Activated T-helper 2 cell treated with anti-CD3 and anti-CD28 coated beads, Interferon-gamma antibody, Interleukin-2, Interleukin-4, amounts not matched to agents 10 μg/mL and 5 μg/mL and 100 μg/mL, durations not matched to agents 14 hours and 24 hours and 36 hours (primary cell): ENCODE measurements at places on chromosomes 5 and 9. TPM values are rescaled to one million over a fixed set of nuclear protein-coding genes. Genes with fewer than 3 reads are reported as not detected.

The GFI1B gene
- not detected in 2 replicates for total RNA-seq

The CATSPER3 gene
- total RNA-seq, result 0.34 and 0.90 TPM in 2 replicates

The CDKN2B-AS1 gene
- 0.82 and 1.1 TPM in 2 replicates for total RNA-seq

The SLC46A2 gene
- not detected in 2 replicates for total RNA-seq

The SLC36A2 gene
- not detected in 2 replicates for total RNA-seq

The MCTP1 gene
- not detected in 2 replicates for total RNA-seq

The NUTM2G gene
- not detected in 2 replicates for total RNA-seq

The PCAT7 gene
- total RNA-seq, result not detected in 2 replicates

The IL31RA gene
- total RNA-seq, result not detected in 2 replicates

The MARCOL gene
- not detected in 2 replicates for total RNA-seq

DNA sequence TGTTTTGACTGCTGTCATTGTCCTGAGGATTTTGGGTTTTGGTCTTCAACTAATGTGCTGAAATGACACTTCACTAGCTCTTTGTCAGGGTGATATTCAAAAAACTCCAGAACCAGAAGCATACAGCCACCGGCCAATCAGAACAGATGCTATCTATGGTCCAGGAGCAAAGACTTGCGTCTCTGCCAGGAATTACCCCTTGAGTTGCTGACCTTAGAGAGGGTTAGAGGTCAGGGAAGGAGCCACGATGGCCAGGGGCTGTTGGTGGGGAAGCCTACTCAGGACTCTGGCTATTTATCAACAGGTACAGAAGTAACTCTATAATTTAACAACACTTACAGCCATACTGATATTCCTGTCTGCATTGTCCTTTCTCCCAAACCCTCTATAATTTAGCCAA lies 356.8 kb downstream of the EFNA5 start:
- H3K4me3 ChIP-seq, result no peak overlapping the region
- no peak overlapping the region for H3K27ac ChIP-seq
- H3K36me3 ChIP-seq, result no peaks in the 10 kb centered on the region

DNA sequence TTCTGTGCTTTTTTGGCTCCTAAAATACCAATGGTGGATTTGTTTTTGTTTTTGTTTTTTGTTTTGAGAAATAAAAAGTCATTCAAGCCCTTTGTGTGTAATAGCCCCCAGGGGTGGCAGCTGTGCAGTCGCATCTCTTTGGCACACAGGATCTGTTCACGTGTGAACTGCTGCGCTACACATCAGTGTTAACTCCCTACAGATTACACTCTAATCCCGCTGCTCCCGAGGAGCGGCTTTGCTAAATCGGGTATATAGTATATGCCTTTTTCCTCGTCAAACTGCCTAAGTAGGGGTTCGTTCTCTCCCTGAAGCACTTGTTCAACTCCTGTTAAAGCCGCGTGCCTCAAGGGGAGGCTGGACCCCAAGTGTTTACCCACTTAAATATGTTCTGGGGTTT lies 22.3 kb downstream of the ZBTB34 start:
- no peaks in the 10 kb centered on the region for H3K27me3 ChIP-seq
- H3K4me3 ChIP-seq, result no peak overlapping the region
- peaks cover 29% of the 10 kb centered on the region for H3K36me3 ChIP-seq

- H3K27ac ChIP-seq, result peak overlapping the region; percentile 95
- DNase-seq, result no peak
- H3K4me1 ChIP-seq, result peaks cover 56% of the 10 kb centered on the region
- no peak overlapping the region for H3K4me3 ChIP-seq
- no peaks in the 10 kb centered on the region for H3K27me3 ChIP-seq
- H3K36me3 ChIP-seq, result peaks cover 11% of the 10 kb centered on the region
Observed at GRCh38 chr5:168793841-168794837, 215.0 kb upstream of the PANK3 start.

- H3K27ac ChIP-seq, result no peak overlapping the region
- peaks cover 2% of the 10 kb centered on the region for H3K27me3 ChIP-seq
- no peak overlapping the region for H3K4me3 ChIP-seq
- no peaks in the 10 kb centered on the region for H3K36me3 ChIP-seq
- no peak for DNase-seq
- H3K4me1 ChIP-seq, result no peaks in the 10 kb centered on the region
Observed at GRCh38 chr5:59430066-59430685, 463.4 kb downstream of the PDE4D start.

GRCh38 chr5:68193481-68194036 lies 22.0 kb upstream of the PIK3R1 start:
- no peak overlapping the region for H3K27ac ChIP-seq
- H3K4me3 ChIP-seq, result no peak overlapping the region
- peaks cover 7% of the 10 kb centered on the region for H3K27me3 ChIP-seq
- no peaks in the 10 kb centered on the region for H3K4me1 ChIP-seq
- DNase-seq, result no peak

DNA sequence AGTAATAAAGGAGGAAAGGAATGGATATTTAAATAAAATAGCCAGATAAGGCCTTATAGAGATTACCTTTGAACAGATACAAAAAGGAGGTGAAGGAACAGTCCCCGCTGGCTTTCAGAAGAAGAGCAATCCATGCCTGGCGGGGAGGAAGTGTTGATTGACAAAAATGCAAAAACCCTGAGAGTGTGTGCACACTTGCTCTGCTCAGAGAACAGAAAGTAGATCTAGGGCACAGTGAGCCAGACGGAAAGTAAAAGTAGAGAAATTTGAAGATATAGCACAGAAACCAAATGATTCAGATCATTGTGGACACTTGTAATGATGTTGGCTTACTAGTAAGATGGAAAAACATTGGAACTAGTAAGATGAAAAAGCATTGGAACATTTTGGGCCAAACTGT lies 720.6 kb downstream of the PTPRD start:
- H3K36me3 ChIP-seq, result no peaks in the 10 kb centered on the region
- no peaks in the 10 kb centered on the region for H3K27me3 ChIP-seq
- H3K4me3 ChIP-seq, result no peak overlapping the region
- no peaks in the 10 kb centered on the region for H3K4me1 ChIP-seq
- no peak overlapping the region for H3K27ac ChIP-seq

- H3K27ac ChIP-seq, result peak overlapping the region; percentile 88
- H3K4me1 ChIP-seq, result peaks cover 36% of the 10 kb centered on the region
- H3K27me3 ChIP-seq, result no peaks in the 10 kb centered on the region
Observed at GRCh38 chr5:34022121-34022705, 14.4 kb upstream of the AMACR start.

GRCh38 chr9:131403493-131403773 lies 9.5 kb downstream of the PRRC2B start:
- no peak overlapping the region for H3K4me3 ChIP-seq
- H3K36me3 ChIP-seq, result peaks cover 42% of the 10 kb centered on the region
- no peak for DNase-seq
- H3K4me1 ChIP-seq, result peaks cover 77% of the 10 kb centered on the region
- no peak overlapping the region for H3K27ac ChIP-seq

- no peaks in the 10 kb centered on the region for H3K36me3 ChIP-seq
- H3K4me3 ChIP-seq, result no peak overlapping the region
- H3K4me1 ChIP-seq, result peaks cover 28% of the 10 kb centered on the region
- H3K27ac ChIP-seq, result no peak overlapping the region
- no peaks in the 10 kb centered on the region for H3K27me3 ChIP-seq
Observed at GRCh38 chr5:142846406-142846805, 76.2 kb downstream of the ARHGAP26 start.

DNA sequence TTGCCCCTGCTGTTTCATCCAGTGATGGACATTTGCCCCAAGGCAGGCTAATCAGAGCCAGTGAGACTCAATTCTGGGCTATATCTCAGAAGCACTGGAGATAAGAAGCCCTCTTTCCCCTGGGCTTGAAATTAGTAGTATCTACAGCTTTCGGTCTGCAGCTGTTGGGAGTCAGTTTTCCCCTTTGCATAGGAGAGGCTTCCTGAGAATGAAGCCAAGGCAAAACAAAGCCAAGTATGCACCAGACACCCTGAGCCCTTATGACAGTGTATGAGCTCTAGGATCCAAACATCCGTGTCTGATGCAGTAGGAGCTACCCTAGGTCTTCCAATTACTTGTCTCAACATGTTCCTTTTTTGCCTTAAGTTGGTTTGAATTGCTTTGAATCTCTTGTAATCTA lies 79.2 kb upstream of the PANK3 start:
- DNase-seq, result no peak
- H3K27ac ChIP-seq, result no peak overlapping the region
- H3K36me3 ChIP-seq, result no peaks in the 10 kb centered on the region

DNA sequence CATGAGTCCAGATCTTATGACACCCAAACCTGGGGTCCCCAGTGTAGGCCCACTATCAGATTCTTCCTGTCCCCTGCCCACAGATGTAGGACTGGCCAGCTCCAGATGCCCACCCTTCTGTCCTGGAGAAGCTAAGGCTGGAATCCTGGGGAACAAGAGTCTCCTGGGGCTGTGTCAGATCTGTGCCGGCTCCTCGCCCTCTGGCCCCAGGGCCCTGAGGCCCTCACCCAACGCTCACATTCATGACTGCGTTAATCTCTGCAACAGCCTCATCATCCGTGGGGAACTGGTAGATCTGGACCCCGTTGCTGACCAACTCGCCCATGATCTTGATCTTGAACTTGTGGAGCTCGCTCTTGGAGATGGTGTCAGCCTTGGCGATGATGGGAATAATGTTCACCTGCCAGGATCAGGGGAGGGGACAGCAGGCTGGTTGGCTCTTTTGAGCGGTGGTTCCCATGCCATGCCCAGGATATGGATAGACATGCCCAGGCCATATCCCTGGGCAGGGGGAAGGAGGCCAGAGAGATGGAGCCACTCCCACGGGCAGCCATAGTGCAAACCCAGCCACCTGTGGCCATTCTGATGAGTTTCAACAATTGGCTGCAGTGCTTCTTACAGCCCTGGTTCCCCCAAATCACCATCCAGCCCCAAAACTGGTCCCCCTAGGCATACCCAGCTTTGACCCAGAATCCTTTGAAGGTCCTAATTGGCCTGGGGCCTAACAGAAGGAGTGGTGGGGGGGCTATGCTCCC lies 14.6 kb downstream of the SEPTIN8 start:
- H3K36me3 ChIP-seq, result peaks cover 12% of the 10 kb centered on the region
- H3K4me1 ChIP-seq, result no peaks in the 10 kb centered on the region
- no peak for DNase-seq
- no peak overlapping the region for H3K27ac ChIP-seq
- H3K4me3 ChIP-seq, result no peak overlapping the region

DNA sequence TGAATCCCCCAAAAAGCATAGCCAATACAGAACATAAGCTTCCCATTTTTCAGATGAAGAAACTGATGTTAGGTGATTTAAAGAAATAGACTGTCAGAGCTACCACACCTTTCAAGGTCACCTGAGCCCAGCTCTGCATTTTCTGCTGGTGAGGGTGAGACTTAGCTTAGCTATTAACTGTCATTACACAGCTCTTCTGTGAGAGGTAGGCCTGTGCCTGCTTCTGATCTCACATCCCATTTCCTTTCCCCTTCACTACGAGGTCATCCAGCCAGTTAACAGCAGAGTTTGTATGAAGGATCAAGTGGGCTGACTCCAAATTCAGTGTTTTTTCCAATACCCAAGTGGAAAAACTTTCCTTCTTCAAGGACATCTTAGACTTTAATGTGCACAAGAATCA lies 528.6 kb upstream of the CLINT1 start:
- H3K27me3 ChIP-seq, result no peaks in the 10 kb centered on the region
- DNase-seq, result no peak
- H3K4me1 ChIP-seq, result peaks cover 3% of the 10 kb centered on the region
- H3K36me3 ChIP-seq, result no peaks in the 10 kb centered on the region

DNA sequence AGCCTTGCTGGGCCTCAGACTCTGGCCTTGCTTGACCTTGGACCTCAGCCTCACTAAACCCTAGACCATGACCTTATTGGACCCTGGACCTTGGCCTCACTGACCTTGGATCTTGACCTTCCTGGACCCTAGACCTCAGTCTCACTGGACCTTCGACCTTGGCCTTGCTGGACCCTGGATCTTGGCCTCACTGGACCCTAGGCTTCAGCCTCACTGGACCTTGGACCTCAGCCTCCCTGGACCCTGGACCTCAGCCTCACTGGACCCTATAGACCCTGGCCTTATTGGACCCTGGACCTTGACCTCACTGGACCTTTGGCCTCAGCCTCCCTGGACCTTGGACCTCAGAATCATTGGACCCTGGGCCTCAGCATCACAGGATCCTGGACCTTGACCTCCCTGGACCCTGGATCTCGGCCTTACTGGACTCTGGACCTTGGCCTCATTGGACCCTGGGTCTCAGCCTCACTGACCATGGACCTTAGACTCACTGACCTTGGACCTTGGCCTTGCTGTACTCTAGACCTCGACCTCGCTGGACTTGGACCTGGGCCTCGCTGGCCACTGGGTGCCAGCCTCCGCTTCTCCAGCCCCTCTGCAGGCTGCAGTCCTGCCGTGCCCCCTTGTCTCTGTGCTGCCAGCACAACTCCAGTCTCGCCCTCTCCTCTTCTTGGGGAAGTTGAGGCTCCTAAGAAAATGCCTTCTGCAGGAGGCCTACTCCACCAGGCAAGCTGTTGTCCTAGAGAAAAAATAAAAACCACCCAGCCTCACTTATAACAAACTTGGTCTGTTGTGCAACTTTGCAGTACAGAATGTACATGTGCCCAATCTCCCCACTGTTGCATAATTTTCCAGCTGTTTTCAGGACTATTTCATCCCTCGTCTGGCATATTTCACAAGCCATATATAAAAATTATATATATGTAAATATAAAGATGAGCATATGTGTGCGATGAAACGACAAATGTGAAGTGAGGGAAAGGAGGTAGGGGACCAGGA lies 11.0 kb upstream of the ADAMTS2 start:
- DNase-seq, result no peak
- H3K27ac ChIP-seq, result no peak overlapping the region
- no peak overlapping the region for H3K4me3 ChIP-seq
- H3K36me3 ChIP-seq, result no peaks in the 10 kb centered on the region
- no peaks in the 10 kb centered on the region for H3K4me1 ChIP-seq

DNA sequence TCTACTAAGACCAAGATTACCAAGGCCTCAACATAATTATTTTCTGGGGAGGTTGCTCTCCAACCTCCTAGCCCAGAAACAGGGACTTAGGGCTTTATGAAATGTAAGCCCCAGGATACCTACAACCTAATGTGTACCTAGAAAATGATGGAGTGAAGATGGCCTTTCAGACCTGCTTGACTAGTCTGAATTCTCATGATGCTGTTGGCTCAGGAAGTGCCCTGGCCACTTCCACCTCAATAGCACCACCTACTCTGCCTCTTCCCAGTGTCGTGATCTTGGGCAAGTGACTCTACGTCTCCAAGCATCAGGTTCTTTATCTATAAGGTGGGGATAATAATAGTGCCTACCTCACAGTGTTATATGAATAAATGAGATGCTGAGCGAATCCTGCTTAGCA lies 57.9 kb upstream of the GARNL3 start:
- no peak overlapping the region for H3K27ac ChIP-seq
- H3K36me3 ChIP-seq, result no peaks in the 10 kb centered on the region
- H3K4me3 ChIP-seq, result no peak overlapping the region
- no peaks in the 10 kb centered on the region for H3K4me1 ChIP-seq
- peaks cover 12% of the 10 kb centered on the region for H3K27me3 ChIP-seq
- no peak for DNase-seq

- no peak overlapping the region for H3K27ac ChIP-seq
- H3K27me3 ChIP-seq, result peaks cover 6% of the 10 kb centered on the region
- no peak for DNase-seq
- no peaks in the 10 kb centered on the region for H3K4me1 ChIP-seq
Observed at GRCh38 chr5:74092766-74093165, 466.8 kb downstream of the ARHGEF28 start.

GRCh38 chr9:86321373-86321772 lies 32.8 kb downstream of the TUT7 start:
- H3K4me3 ChIP-seq, result no peak overlapping the region
- peaks cover 92% of the 10 kb centered on the region for H3K36me3 ChIP-seq
- H3K27me3 ChIP-seq, result no peaks in the 10 kb centered on the region

- no peak overlapping the region for H3K27ac ChIP-seq
- H3K36me3 ChIP-seq, result peaks cover 15% of the 10 kb centered on the region
- H3K27me3 ChIP-seq, result peaks cover 6% of the 10 kb centered on the region
- H3K4me3 ChIP-seq, result no peak overlapping the region
Observed at GRCh38 chr5:75610201-75610600, 1.1 kb upstream of the ANKDD1B start.

GRCh38 chr9:108854094-108854493 lies 1.7 kb downstream of the ACTL7B start:
- H3K4me3 ChIP-seq, result no peak overlapping the region
- no peak overlapping the region for H3K27ac ChIP-seq
- no peaks in the 10 kb centered on the region for H3K36me3 ChIP-seq
- no peak for DNase-seq
